ENCODE measurements at places on chromosomes 12 and 14.

DNA sequence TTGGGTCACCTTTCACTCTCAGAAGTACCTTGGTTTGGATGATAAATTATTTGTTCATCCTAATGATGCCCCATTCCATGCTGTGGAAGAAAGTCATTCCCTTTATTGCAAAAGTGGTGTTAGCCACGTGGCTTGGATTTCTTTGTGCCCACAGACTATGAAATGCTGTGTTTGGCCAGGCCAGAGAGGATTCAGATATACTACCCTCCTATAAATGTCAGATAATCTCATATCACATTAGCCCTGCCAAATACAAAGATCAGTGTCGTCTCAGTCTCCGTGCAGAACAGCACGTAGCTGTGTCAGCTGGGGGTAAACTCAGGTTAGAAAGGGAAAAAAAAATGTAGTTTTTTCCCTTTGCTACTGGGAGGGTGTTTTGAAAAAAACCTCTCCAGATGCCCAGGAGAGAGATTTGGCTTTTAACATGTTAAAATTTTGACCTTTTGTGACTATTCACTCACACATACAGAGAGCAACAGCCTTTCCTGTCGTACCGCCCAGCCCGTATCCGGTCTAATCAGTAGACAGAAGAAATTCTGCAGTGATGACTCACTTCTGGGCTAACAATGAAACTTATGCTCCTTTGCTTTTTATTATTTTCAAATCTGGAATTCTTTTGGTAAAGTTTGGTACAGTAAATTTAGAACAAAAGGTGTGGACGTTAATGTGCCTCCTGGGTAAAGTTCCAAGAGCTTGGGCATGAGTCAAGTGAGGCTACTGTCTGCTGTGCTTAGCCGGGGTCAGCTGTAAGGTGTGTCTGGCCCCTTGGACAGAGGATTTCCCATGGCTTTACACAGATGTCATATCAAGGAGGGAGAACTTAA, 8.5 kb upstream of the PTPRB start:
- peak; percentile 78 for DNase-seq

DNA sequence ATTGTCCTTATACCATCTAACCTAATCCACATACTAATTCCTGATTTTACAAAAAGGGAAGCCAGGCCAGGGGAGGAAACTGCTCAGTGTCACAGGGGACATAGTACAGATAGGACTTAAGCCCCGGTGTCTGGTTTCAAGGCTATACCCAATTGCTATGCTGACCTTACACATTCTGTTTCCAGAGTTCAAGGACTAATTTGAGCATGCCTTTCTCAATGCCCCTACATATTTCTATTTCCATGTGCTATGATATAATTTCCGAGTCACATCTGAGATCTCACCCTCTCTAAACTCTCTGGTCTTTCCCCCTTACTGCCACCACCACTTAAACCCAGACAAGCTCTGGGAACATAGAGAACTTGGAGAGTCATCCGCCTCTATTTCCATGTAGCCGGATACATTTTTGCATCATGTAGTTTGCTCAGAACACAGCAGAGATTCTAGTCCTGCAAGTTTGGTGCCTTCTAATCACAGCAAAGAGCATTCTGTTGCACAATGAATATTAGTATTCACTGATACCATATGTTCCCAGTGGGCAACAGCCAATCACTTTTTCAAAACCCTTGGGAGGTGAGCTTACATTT, 34.2 kb downstream of the PPM1H start:
- DNase-seq, result no peak

DNA sequence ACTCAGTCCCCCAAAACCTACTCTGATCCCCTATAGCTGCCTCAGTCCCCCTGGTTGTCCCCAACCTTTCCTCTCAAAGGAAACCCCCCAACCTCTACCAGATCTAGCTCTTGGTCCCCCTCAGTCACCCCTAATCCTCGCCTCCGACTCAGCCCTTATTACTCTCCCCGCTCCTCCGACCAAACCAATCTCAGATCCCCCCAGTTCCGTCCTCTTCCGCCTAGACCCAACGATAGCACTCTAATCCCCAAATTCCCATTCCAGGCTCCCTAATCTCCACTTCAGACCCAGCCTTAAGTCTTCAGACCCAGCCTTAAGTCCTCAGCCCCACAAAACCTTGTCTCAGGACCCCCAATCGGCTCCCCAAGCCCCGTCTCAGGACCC, 612 bp downstream of the VPS37B start:
- no peak for DNase-seq

- DNase-seq, result peak; percentile 100
Observed at GRCh38 chr14:55102141-55102621, 26.9 kb upstream of the LGALS3 start.
